ENCODE measurements at places on chromosomes 7 and 10.

DNA sequence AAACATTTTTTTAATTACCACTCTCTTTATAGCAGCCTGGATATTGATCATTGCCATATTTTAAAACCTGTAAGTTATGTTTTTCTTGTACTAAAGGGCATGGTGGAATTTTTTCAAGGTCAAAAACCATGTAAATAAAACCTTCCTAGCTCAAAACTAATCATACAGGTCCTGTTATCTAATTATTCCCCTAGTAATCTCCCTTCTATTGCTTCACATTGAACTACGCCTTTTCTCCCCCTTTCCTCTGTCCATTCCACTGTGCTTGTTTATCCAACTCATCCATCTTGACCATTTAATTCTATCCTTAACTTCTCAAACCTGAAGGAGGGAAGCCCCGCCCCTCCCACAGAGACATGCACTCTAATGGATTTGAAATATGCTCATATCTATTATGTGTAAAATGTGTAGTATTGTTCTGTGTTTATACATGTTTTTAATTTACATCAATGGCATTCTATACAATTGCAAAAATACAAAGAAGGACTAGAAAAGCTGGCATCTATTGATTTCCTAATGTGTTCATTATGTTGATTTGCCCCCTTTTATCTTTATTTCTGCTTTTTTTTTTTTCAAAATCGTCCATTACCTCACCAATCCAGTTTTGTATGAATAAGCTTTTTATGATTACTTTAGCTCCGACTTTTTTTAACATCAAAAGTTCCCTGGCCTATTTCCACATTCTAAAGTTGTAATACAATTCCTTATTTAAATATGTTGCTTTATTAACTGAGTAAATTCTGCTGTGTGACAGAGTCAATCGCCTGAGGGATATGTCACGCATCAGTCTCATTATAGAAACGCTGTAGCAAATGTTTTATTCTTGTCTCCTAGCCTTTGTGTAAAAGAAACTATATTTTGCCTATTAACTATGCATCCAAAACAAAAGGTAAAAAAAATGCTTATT lies 61.0 kb downstream of the MET start:
- no peak for DNase-seq

DNA sequence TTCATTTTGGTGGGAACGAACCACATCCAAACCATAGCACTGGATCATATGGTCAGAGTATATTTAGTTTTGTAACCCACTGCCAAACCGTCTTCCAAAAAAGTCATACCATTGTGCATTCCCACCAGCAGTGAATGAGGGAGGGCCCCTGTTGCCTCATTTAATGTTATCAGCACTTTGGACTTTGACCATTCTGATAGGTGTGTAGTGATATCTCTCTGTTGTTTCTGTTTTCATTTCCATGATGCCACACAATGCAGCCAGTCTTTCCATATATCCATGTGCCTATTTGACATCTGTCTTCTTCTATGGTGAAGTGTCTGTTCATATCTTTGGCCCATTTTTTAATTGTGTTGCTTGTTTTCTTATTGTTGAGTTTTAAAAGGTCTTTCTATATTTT lies 105.0 kb upstream of the PPP2R2D start:
- no peak for DNase-seq

- DNase-seq: no peak
Measured at GRCh38 chr7:44811093-44811492, 14.6 kb downstream of the PPIA start.

- DNase-seq: no peak
Measured at GRCh38 chr10:45505311-45505710, 131.3 kb downstream of the ALOX5 start.

DNA sequence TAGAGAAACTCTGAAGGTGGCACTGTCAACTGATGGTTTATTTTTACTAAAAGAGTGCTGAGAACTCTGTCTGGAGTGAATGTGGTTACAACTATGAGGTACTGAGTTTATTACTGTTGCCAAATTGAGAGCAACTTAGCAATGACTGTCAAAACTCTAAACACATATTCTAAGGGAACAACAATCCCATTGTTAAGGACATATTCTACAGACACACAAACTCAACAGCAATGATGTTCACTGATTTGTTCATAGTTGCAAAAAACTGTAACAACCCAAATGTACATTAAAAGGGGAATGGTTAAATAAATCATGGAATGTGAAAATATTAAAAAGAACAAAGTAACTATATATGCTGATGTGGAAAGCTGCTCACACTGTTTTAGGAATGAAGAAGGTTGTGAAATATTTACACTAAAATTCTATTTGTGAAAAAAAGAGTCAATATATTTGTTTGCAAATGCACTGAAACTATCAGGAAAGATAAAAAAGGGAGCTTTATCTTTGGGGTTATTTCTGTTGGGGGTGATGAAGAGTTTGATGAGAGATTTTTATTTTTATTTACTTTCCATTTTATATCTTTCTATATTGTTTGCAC lies 12.9 kb downstream of the PON2 start:
- no peak for DNase-seq

DNA sequence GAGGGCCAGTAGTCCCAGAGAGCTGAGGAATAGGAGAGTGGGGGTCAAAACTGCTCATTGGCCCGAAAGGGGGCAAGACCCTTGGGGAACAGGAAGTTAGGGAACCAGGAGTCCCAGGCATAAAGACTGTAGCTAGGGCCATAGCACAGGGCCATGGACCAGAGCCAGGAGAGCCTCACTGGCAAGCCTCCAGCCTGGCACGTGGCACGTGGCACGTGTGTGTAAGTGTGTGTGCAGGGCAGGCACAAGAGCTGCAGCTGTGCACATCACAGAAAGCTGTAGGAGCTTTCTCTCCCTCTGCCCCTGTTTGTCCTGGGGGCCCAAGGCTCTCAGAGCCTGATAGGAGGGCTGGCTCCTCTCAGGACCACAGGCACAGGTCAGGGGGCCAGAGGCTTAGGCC lies 47.8 kb upstream of the SLF2 start:
- no peak for DNase-seq

DNA sequence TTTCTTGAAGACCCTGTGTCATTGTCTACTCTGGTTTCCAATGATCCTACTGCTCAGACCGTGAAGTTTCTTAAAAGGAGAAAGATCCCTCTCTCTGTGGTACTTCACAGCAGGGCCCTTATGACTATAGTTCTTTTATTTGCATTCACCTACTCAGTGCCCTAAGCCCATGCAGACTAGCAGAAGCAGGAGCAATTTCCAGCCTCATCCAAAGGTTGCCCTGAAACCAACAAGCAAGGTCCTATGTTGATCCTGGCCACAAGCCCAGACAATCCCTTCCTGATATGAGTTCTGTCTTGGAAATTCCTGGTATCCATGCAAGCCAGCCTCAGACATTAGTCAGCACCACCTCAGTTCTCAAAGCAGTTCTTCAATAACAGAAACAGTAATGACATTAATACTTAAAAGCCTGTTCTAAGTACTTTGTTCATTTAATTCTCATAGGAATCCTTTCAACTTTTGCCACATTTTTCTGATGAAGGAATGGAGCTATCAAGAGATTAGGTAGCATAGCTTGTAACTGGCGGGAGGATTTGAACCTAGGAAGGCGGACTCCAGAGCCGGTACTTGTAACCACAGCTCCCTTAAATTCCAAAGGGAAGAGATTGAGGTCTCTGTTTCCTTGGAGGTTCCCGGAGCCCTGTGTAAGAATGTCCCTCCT lies 58.1 kb upstream of the ST8SIA6 start:
- DNase-seq: peak; percentile 36
